ENCODE measurements at places on chromosomes 3 and 15. TPM values are rescaled to one million over a fixed set of nuclear protein-coding genes. Genes with fewer than 3 reads are reported as not detected.

SERINC4 gene
- total RNA-seq = 0.14 TPM

PRICKLE2 gene
- 6.6 TPM for total RNA-seq

- H3K4me3 ChIP-seq = no peak overlapping the region
- no peaks in the 10 kb centered on the region for H3K27me3 ChIP-seq
- no peaks in the 10 kb centered on the region for H3K36me3 ChIP-seq
- H3K27ac ChIP-seq = no peak overlapping the region
- no peaks in the 10 kb centered on the region for H3K4me1 ChIP-seq
These were observed 170.7 kb downstream of the OCA2 start for GRCh38 chr15:27928386-27928785.

DNA sequence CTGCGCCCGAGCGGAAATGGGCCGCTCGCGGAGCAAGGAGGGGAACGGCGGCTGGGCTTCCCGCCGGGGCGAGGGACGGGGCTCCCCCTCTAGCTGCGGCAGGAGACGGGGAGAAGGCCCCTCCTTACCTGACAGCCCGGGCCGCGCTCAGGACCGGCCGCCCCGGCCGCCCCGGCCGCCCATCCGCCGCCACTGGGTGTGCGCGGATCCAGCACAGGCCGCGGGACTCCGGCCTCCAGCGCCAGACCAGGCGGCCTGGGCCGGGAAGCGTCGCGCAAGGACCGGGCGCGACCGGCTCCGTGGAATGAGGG lies 296 bp downstream of the TPRA1 start:
- no peaks in the 10 kb centered on the region for H3K27me3 ChIP-seq
- no peak for DNase-seq
- no peaks in the 10 kb centered on the region for H3K36me3 ChIP-seq
- peak overlapping the region; percentile 97 for H3K4me3 ChIP-seq
- no peaks in the 10 kb centered on the region for H3K4me1 ChIP-seq

DNA sequence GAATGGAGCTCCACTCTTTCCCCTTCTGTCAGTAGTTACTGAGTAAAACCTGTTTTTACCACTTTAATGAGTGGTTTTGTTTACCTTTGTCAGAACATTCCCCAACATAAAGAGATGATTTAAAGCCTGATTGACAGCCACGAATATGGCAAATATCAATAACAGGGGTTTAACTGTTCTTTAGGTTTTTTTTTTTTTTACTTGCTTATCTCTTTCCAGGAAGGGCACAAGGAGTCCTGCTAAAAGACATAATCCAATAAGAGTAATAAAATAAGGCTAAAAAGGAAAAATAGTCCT lies 11.5 kb upstream of the UBE2Q2 start:
- DNase-seq = no peak
- H3K4me3 ChIP-seq = no peak overlapping the region
- no peaks in the 10 kb centered on the region for H3K27me3 ChIP-seq
- no peaks in the 10 kb centered on the region for H3K4me1 ChIP-seq
- H3K36me3 ChIP-seq = no peaks in the 10 kb centered on the region
- H3K27ac ChIP-seq = no peak overlapping the region

DNA sequence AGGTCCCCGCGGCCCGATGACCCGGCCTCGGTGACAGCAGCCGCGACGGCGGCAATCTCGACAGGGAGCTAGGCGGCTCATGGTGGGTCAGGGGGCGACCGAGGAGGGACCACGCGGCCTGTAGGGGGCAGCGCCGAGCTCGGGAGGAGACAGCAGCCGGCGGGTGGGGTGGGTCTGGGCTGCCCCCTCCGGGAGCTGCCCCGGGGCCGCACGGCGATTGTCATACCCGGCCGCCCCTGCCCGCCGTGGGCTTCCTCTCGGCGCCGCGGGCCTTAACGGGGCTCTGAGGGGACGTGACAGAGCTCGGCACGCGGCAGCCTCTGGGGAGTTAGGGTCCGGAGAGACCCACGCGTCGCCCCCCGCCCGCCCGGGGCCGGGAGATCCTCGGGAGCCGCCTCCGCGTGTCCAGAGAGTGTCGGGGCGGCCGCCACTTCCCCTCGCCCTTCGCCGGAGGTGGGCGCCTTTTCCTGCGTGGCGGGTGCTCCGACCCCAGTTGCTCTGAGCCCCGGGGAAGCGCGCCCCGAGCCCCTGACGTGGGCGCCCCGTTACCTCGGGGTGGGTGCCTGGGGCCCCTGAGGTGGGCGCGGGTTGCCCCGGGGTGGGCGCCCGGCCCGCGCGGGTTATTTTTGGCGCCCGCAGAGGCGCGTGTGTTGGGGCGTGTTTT lies 539 bp upstream of the PLCL2 start:
- peak; percentile 65 for DNase-seq
- peak overlapping the region; percentile 91 for H3K27ac ChIP-seq
- peaks cover 14% of the 10 kb centered on the region for H3K4me1 ChIP-seq
- peak overlapping the region; percentile 94 for H3K4me3 ChIP-seq
- no peaks in the 10 kb centered on the region for H3K27me3 ChIP-seq
- no peaks in the 10 kb centered on the region for H3K36me3 ChIP-seq
